Lower lobe of right lung (tissue), 2 donors: ENCODE measurements at places on chromosomes 7 and 10.

DNA sequence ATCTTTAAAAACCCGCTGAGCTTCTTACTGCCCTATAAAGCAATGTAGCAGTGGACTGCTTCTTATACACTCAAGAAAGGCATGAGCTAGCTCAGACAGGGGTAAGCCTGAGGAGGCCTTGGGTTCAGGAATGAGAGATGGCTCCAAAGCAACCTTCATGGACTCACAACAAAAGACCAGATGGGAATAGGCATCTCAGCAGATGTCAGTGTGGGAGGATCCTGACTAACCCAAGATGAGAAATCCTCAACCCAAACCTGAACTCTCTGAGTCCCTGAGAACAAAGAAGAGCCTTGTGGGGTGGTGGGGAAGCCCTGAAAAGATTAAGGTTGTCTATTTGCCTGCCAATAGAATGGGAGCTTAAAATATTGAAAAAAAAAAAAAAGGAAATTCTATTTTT lies 807.4 kb downstream of the KCNMA1 start:
- H3K36me3 ChIP-seq: no peaks in the 10 kb centered on the region
- H3K27me3 ChIP-seq: no peaks in the 10 kb centered on the region
- DNase-seq: no peak
- no peak overlapping the region for H3K27ac ChIP-seq
- H3K4me1 ChIP-seq: no peaks in the 10 kb centered on the region
- H3K4me3 ChIP-seq: no peak overlapping the region

DNA sequence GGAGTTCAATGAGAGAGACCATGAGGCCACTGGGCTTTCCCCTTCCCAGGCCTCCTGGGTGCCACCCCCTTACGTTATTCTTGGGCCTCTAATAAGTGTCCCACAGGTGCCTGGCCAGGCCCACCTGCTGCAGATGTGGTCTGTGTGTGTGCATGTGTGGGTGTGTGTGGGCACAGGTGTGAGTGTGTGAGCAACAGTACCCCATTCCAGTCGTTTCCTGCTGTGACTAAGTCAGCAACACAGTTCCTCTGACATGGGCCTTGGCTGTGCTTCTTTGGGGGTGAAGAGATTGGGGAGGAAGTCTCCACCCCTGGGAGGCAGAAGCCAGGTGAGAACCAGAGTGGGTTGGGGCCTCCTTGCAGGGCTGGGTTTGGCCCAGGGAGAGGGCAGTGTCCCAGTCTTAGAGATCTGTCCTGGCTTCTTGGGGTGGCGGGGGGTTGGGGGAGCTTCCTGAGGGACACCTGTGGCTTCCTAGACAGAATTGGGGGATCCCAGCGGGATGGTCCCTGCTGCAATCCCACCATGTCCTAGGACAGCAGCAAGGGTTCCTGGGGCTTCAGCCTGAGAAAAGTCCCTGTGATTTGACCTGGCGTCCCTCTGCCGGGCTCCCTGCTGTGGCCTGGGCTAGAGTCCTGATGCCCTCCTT lies 4.1 kb upstream of the PILRB start:
- no peaks in the 10 kb centered on the region for H3K4me1 ChIP-seq
- H3K27ac ChIP-seq: no peak overlapping the region
- H3K27me3 ChIP-seq: no peaks in the 10 kb centered on the region
- DNase-seq: no peak
- H3K36me3 ChIP-seq: peaks cover 95% of the 10 kb centered on the region

DNA sequence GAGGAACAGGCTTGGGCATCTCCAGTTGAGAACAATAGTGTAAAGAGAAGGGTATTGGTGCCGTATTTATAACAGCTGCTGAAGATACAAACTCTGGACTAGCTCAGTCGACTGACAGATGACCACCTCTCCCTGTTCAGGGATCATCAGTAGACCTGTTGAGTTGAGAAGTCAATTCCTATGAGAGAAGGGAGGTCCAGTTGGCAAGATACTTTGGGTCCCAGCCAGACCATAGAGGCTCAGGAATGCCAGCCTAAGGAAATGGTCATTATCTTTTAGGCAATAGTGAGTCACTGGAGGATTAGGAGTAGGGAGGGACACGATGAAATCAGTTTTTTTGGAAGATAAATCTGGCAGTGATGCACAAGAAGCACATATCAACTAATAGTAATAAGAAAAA lies 202.9 kb downstream of the TRIL start:
- H3K4me1 ChIP-seq: no peaks in the 10 kb centered on the region
- H3K36me3 ChIP-seq: no peaks in the 10 kb centered on the region
- DNase-seq: no peak
- H3K27me3 ChIP-seq: no peaks in the 10 kb centered on the region
- H3K4me3 ChIP-seq: no peak overlapping the region

DNA sequence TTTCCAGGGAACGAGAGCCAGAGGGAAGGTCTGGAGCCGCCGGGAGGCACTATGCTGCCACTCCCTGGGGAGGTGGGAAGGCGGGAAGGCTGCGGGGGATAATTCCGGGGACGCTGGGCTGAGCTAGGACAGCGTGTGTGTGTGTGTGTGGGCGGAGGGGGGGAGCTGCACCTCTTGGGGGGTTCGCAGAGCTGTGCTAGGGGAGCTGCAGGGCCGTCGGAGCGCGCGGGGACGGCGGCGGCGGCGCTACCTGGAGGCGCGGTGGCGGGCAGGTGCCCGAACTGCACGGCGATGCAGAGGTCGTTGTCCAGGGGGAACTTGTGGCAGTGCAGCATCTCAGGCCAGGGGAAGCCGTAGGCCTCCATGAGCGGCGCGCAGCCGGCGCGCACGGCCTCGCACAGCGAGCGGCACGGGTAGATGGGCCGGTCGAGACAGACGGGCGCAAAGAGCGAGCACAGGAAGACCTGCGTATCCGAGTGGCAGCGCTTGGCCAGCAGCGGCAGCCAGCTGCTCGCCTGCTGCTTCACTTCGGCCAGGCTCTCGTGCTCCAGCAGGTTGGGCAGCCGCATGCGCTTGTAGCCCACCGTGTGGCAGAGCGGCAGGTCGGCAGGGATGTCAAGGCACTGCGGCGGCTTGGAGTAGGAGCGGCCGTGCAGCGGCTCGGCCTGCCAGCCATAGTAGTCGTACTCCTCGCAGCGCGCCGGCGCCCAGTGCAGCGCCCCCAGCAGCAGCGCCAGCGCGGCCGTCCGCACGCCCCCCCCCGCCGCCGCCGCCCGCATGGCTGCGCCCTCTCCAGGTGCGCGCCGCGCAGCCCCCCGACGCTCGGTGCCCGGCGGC lies 526 bp downstream of the SFRP5 start:
- H3K36me3 ChIP-seq: no peaks in the 10 kb centered on the region
- no peak overlapping the region for H3K27ac ChIP-seq
- H3K4me1 ChIP-seq: peaks cover 4% of the 10 kb centered on the region
- peaks cover 44% of the 10 kb centered on the region for H3K27me3 ChIP-seq
- H3K4me3 ChIP-seq: peak overlapping the region; percentile 35
- DNase-seq: no peak

DNA sequence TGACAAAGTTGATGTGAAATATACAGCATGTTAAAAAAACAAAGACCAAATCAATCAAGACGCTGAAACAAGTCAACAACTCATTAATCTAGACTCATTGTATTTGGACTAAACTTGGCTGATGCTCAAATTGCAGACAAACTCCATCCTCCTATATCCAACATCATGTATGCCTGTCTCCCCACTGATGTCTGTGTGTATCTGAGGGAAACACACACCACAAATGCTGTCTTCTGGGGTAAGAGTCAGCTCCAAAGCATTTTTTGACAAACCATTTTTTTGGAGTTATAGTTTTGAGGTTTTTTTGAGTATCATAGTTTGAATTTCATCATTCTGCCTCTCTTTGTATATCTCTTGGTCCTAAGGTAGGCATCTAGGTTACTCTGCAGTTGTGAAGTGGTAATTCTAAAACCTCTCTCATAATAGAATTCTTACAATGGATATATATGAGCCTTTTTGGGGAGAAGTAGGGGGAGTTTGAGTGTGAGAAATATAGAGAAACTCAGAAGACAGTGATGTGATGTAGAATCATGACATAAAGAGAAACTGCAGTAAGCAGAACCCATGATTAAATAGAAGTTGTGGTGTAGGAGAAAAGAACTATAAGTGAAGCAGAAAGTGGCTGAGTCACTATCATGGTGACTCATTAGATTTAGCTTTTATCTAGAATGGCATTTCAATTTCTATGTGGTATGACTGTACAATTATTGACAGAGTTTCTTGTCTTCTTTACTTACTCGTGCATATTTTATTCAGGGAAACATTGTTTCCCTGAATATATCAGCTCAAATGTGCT lies 1531.1 kb upstream of the LRRTM3 start:
- H3K36me3 ChIP-seq: no peaks in the 10 kb centered on the region
- H3K4me1 ChIP-seq: no peaks in the 10 kb centered on the region
- H3K27me3 ChIP-seq: no peaks in the 10 kb centered on the region
- H3K4me3 ChIP-seq: no peak overlapping the region

- no peak overlapping the region for H3K4me3 ChIP-seq
- no peaks in the 10 kb centered on the region for H3K36me3 ChIP-seq
Measured at GRCh38 chr10:3836222-3836820, 51.3 kb upstream of the KLF6 start.

DNA sequence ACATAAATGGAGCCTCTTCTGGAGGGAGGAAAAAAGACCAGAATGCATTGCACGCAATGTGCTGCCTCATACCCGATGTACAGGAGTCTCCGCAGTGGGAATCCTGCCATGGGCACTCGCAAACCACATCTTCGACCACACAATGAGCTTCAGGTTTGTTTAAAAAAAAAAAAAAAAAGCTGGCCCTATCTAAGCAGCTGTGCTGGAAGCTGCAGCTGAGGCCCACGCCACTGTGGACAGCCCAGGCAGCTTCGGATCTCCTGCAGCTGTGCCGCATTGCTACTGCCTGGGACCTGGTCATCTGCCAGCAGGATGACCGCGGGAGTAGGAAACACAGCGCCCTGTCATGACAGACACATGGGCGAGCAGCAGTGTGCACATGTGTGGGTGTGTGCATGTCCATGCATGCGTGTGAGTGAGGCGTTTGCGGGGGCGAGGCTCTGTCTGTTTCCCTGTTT lies 26.0 kb downstream of the EN2 start:
- no peaks in the 10 kb centered on the region for H3K36me3 ChIP-seq
- H3K4me3 ChIP-seq: no peak overlapping the region
- no peak for DNase-seq
- no peaks in the 10 kb centered on the region for H3K4me1 ChIP-seq

DNA sequence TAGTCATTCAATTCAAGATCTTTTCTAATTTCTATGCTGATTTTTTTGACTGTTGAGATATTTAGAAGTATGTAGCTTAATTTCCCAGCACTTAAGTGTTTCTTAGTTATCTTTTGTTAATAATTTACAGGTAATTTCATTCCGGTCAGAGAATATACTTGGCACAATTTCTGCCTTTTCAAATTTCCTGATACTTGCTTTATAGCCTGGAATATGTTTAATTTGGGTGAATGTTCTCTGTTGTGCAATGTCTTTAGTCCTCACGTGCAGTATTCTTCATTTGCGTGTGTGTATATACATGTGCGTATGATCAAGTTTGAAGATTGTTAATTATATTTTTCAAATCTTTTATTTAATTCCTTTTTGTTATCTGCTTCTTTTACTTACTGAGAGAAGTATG lies 989.3 kb downstream of the LRMDA start:
- H3K4me3 ChIP-seq: no peak overlapping the region
- no peaks in the 10 kb centered on the region for H3K36me3 ChIP-seq
- H3K4me1 ChIP-seq: no peaks in the 10 kb centered on the region
- no peak overlapping the region for H3K27ac ChIP-seq
- no peaks in the 10 kb centered on the region for H3K27me3 ChIP-seq

DNA sequence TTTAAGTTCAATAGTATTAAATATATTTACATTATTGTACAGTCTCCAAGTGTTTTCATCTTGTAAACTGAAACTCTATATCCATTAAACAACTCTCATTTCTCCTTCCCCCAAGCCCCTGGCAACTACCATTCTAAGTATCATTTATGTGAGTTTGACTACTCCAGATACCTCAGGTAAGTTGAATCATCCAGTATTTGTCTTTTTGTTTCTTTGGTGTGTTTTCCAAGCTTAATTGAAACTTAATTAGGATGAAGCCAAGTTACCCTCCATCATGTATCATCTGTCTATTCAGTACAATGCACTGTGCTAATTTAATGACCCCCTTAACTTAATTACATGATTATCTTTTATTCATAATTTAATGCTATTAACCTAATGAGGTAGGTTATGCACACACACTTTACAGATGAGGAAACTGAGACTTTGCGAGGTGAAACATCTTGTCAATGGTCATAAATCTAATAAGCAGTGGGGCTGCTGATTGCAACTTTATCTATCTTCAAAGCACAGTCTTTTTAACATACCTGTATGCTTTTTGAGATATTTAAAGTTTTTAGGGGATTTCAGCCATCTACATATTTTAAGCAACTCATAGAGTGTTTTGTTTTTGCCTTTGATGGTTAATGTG lies 663 bp downstream of the MACC1 start:
- H3K4me3 ChIP-seq: peak overlapping the region; percentile 42
- no peaks in the 10 kb centered on the region for H3K36me3 ChIP-seq
- peak overlapping the region; percentile 62 for H3K27ac ChIP-seq
- no peak for DNase-seq
- no peaks in the 10 kb centered on the region for H3K27me3 ChIP-seq

DNA sequence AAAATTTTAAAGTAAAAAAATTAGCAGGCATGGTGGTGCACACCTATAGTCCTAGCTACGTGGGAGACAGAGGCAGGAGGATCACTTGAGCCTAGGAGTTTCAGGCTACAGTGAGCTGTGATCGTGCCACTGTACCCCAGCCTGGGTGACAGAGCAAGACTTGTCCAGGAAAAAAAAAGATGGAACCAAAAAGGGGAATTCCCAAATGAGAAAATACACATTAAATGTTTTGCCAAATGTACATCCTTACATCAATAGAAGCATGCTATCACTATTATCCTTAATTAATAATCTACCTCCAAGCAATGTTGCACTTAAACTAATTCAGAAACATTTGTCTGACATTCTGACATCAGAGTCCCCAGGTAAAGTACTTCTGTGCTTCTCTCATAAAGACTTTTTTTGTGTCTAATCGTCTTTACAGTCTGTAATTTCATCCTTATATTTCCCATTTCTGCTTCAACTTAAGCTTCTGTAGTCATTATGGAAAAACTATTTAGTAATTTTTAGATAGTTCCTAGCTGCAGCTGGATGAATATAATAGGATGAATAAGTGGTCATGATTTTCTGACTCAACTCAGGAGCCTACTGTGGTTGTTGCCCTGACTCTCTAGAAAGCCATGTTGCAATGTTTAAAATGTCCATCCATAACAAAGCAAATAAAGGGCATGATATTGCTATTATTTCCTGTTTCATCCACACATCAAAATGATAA lies 57.7 kb downstream of the MYPN start:
- H3K36me3 ChIP-seq: no peaks in the 10 kb centered on the region
- H3K4me1 ChIP-seq: no peaks in the 10 kb centered on the region
- no peak overlapping the region for H3K27ac ChIP-seq
- H3K27me3 ChIP-seq: no peaks in the 10 kb centered on the region
- DNase-seq: no peak
